Activated naive CD8-positive, alpha-beta T cell treated with anti-CD3 and anti-CD28 coated beads, Interleukin-2, amount 10 ng/mL, durations not matched to agents 7 days and 5 days (primary cell): ENCODE measurements at places on chromosomes 3 and 15.
A peak's percentile ranks its signal among the peaks of the same experiment; 100 is the strongest.

GRCh38 chr15:42802168-42802567, 65.2 kb upstream of the CDAN1 start:
- DNase-seq = no peak

GRCh38 chr3:58672451-58672850, 5.9 kb upstream of the FAM3D start:
- no peak for DNase-seq

DNA sequence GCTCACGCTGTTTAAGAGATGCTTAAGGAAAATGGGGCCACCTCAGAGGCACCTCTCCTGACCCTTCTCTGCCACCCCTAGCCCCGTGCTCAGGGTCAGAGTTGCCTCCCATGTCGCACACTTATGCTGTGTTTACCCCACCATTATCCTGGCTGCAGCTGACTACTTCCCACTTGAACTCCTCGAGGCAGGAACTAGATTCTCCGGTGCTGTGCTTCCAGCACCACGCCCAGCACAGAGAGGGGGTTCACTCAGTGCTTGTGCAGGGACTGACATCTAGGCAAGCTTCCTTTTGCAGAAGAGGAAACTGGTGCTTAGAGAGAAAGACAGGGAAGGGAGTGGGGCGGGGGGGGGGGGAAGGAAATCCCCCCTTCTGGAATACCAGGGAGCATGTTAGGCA, 340.1 kb downstream of the RORA start:
- DNase-seq = no peak

DNA sequence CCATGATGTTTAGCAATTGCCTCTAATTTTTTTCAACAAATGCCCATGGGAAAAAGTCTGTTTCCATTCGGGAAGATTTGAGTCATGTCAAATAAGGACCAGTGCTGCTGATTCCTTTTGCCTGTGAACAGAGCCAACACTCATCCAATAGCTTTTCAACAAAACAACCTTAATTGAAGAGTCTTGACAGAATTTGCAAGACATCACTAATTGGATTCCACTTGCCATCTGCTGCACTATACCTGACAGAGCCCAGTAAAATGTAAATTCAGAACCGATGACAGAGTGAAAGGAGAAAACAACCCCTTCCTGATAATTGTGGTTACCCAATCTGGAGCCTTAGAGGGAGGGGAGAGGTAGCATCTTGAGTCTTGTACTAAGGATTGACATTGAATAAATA, 426.7 kb downstream of the AGBL1 start:
- DNase-seq = no peak

- DNase-seq = no peak
These were observed 102.0 kb upstream of the PLXNA1 start for GRCh38 chr3:126880901-126881300.

- DNase-seq = peak; percentile 86
These were observed 2.8 kb downstream of the C15orf39 start for GRCh38 chr15:75204340-75205063.

- no peak for DNase-seq
These were observed 835 bp downstream of the STOML1 start for GRCh38 chr15:73991260-73991659.

GRCh38 chr15:68626739-68627138, 47.9 kb downstream of the CORO2B start:
- no peak for DNase-seq

DNA sequence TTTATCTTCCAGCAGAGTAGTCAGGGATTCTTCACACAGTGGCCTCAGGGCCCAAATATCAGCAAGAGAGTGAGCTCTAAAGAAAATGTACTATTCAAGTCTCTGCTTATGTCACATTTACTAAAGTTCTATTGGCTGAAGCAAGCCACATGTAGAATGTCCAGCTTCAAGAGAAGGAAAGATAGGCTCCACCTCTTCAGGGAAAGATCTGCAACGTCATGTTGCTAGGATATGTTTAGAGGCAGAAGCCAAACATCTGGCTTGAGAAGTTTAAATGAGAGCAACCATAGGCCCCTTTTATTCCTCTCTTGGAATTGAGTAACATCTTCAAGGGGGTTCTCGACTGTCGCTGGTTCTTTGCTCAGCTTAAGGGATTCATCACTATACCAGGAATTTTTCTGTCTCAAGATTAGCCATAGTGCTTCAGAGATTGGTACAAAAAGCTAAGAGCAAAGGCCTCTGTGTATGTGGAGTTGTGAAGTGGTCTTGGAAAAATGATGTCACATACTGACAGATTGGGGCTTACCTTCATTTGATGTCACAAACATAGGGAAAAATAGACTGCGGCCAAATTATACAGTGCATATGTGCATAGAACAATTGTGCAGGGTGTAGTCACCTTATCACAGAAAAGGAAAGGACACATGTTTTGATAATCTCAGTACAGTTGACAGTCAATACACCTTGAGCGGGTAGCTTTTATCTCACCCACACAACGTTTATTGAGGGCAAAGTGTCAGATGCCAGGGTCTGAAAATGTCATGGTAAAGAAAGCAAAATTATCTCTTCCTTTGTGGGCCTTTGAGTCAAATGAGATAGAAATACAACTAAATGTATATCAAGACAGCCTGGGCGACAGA, 11.3 kb upstream of the THRB start:
- DNase-seq = no peak

DNA sequence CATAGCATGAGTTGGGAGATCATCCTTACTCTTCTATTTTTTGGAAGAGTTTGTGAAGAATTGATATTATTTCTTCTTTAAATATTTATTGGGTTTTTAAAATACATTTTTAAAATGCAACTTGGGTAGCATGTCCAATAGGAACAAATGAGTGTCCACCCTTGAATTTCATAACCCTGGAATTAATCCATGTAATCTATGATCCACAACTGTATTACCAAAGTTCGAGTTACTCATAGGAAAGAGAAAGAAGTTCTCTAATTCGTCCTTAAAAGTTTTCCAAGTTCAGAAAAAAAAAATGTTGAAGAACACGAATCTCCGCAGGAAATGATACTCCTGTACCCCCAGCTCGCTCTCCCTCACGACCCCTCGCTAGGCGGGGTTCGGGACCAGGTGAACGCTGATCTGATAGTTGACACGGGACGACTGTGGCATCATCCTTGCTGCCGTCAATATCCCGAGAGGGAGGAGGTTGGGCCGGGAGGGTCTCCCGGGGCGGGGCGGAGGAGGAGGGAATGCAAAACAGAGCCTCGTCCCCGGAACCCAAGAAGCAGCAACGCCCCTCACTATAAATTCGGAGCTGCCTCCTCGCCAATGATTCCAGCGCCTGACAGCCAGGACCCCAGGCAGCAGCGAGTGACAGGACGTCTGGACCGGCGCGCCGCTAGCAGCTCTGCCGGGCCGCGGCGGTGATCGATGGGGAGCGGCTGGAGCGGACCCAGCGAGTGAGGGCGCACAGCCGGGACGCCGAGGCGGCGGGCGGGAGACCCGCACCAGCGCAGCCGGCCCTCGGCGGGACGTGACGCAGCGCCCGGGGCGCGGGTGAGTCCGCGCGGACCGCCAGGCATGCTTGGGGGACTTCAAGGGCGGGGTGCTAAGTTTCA, at the start of gene AGTR1:
TSS of gene AGTR1 (plus strand) at position 598 of the 884 bp plus-strand sequence. CDS start 43,133 bp downstream, outside the sequence.
- DNase-seq = peak; percentile 25

GRCh38 chr15:85164841-85165466, 183.3 kb downstream of the PDE8A start:
- no peak for DNase-seq

DNA sequence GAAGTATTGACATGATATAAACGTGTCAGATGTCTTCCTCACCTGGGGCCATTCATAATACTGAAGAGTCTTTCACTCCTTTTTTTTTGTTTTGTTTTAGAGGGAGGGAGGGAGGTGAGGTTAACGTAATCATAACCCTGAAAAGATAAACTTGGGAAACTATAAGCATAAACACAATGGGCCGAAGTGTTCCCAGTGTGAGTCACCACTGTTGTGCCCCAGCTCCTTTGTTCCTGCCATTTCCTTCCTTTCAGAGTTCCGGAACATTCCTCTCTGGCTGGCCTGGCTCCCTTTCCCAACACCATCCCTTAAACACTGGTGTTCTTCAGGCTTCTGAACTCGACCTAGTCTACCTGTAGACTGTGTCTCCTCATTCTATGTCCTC, 18.6 kb downstream of the PLD1 start:
- no peak for DNase-seq

- no peak for DNase-seq
These were observed 821 bp upstream of the MAGI1 start for GRCh38 chr3:66039590-66039887.

DNA sequence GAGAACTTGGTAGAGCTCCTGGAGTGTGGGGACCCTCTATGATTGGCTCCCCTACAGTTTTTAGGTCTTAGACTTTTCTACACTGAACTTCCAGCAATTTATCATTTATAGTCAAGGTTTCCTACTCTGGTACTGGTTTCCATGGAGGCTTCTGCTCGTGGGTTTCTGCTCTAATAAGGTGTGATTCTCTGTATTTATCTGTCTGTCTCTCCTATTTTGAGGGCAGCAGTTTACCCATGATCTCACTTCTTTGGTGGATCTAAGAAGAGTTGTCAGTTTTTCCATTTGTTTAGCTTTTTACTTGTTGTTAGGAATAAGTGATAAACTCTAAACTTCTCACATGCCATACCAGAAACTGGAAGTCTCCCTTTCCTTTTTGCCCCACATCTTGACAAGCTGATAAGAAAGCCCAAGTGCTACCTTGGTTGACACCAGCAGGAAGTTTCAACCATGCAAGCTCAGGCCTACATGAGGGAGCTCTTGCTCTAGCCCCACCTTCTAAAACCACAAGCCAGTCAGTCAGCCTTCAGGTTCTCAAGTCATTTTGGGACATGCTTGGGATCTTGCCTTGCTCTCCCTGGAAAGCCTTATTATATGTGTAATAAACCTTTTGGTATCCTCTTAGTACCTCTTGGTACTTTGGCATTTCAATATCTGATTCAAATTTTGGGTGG, 10.0 kb downstream of the TIMMDC1 start:
- no peak for DNase-seq

- no peak for DNase-seq
These were observed 23.0 kb downstream of the ITGA11 start for GRCh38 chr15:68408971-68409370.

DNA sequence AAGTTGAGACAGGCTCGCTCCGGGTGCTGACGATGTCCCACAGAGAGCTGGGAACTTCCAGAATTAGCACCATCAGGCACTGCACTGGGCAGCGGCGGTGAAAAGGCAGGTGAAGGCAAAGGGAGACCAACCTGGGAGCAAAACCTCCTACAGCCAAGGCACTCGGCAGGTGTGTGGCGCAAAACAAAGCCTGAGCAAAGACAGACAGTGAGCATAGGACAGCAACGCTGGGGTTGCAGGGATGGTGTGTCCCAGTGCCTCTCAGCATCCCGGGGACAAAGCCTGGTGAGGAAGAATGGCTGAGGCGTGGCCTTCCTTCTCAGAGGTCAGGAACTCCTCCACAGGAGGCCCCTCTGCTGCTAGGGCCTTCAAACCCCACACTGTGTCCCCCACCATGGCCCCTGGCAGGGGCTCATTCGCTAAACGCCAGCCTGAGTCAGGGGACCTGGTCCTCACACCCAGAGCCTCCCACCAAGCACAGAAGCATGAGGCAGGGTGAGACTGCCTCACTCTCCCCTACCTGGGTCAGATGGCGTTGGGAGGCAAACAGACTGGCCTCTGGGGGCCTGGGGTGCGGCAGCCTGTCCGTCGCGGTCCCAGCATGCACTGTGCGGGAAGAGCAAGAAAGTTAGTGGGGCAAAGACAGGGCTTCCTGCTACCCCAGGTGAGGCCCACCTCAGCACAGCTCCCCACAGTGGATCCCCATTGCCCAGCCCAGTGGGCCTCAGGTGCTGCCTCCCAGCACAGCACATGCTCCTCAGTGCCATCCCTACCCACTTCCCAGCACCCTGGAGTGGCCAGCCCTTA, 44.1 kb upstream of the LINGO1 start:
- DNase-seq = no peak

DNA sequence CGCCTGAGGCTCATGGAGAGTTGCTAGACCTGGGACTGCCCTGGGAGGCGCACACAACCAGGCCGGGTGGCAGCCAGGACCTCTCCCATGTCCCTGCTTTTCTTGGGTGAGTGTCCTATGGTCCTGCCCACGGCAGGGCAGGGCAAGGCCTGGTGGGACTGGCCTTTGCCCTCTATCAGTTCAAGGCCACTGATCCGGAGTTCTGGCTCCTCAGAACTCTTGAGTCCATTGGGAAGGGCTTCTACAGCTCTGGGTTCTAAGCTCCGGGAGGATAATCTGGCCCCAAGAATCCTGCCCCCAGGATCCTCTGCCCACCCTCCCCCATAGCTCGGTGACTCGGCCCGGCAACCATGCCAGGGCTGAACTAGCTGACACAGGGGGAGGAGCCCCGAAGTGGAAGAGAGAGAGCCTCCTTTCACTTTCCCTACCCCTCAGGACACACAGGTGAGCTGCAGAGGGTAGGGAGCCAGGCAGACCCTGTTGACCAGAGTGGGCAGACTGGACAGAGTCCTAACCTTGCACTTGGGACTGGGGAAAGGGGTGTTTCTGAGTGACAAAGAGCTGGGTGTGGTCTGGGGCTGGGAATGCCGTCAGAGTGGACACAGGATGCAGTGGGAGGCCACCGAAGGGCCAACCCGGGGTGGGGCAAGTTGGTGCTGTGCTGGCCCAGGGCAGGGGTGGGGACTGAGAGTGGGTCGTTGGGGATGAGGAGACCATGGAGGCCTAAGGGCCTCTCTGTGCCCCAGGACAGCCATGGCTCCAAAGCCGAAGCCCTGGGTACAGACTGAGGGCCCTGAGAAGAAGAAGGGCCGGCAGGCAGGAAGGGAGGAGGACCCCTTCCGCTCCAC, 664 bp downstream of the PARP3 start:
- DNase-seq = peak; percentile 65

DNA sequence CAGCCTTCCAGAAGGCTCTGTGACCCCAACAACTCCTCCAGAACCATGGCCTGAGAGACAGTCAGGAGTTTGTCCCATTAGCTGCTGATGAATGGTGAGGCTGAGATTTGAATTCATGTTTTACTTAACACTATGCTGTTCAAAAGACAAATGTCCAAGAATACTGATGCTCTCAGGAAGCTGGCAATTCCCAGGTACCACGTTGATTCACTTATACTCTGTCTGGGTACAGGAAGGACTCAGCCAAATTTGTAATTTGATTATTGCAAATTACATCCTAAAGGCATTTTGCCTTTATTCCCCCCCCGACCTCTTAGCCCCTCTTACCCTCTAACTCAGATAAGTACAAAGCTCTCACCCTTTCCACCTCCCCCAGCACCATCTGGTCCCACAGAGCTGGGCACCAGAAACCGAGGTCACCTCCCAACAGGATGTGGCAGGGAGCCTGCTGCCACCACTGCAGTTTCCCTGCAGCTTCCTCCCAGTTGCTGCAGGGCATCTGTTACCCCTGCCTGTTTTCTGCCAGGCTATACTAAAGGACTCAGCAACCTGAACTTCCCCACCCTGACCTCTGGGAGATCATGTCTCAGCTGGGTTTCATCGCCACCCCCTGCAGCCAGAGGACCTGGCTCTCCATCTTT, 33.6 kb downstream of the EAF1 start:
- DNase-seq = peak; percentile 41

DNA sequence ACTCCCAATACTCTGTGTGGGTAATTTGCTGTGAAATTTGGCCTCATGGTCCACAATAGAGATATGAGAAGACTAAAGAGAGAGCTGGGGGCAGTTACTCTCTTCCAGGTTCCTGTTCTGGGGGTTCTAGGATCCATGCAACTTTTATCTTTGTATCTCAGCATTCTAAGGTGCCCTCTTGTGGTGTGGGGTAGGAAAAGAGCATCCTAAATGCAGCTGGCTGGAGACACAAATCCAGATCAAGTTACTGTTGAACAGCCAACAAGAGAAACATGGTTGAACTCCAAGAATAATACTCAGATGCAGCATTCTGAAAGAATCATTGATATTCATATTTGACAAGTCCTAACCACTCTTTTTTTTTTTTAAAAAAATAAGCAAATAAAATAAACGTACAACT, 238.2 kb downstream of the GREM1 start:
- DNase-seq = no peak

GRCh38 chr3:71784914-71785531, at the start of gene PROK2:
Gene PROK2 (minus strand): TSS chr3:71785148. CDS start chr3:71785052, 96 bp downstream.
- peak; percentile 50 for DNase-seq
